Uterus (tissue), 4 donors: ENCODE measurements at places on chromosomes 4 and X. TPM values are rescaled to one million over a fixed set of nuclear protein-coding genes. Genes with fewer than 3 reads are reported as not detected.

- DNase-seq: no peak
These were observed 16.7 kb downstream of the NR3C2 start for GRCh38 chr4:148425327-148426110.

- DNase-seq: no peak
These were observed 1.1 kb downstream of the GTPBP6 start for GRCh38 chrX:317424-318067.

- DNase-seq: no peak
These were observed 89.6 kb downstream of the EGF start for GRCh38 chr4:110002326-110002725.

GRCh38 chrX:40170830-40171512 is 73.2 kb upstream of the BCOR start:
- peak; percentile 27 for DNase-seq

DNA sequence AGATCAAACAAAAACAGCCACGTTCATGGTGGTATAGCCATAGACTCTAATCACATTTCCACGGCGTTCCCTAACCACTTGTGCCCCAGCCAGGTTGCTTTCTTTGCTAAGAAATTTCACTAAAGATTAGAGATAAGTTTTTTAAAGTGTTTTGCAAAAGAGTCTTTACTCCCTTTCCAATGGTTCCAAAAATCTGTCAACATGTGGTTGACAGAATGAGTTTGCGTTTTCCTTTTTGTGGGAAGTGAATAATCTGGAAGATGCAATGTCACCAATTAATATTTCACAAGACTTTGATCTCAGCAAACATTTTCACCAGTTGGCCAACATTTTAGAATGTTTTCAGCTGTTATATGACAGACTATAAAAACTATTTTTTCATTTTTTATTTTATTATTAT is 35.3 kb downstream of the CXCL1 start:
- DNase-seq: no peak

The DNAAF6 gene
- 0.48 TPM for total RNA-seq

The STPG2 gene
- total RNA-seq: 1.0 TPM

The TRIML2 gene
- not detected for total RNA-seq
